CD4-positive, alpha-beta T cell treated with Interleukin-6 at 100 ng/mL for 8 hours (primary cell): ENCODE measurements at places on chromosomes 13 and 19.

- DNase-seq: no peak
These were observed 247.9 kb downstream of the KLF5 start for GRCh38 chr13:73306688-73307087.

GRCh38 chr13:94585543-94586101 is 10.3 kb downstream of the TGDS start:
- DNase-seq: no peak

DNA sequence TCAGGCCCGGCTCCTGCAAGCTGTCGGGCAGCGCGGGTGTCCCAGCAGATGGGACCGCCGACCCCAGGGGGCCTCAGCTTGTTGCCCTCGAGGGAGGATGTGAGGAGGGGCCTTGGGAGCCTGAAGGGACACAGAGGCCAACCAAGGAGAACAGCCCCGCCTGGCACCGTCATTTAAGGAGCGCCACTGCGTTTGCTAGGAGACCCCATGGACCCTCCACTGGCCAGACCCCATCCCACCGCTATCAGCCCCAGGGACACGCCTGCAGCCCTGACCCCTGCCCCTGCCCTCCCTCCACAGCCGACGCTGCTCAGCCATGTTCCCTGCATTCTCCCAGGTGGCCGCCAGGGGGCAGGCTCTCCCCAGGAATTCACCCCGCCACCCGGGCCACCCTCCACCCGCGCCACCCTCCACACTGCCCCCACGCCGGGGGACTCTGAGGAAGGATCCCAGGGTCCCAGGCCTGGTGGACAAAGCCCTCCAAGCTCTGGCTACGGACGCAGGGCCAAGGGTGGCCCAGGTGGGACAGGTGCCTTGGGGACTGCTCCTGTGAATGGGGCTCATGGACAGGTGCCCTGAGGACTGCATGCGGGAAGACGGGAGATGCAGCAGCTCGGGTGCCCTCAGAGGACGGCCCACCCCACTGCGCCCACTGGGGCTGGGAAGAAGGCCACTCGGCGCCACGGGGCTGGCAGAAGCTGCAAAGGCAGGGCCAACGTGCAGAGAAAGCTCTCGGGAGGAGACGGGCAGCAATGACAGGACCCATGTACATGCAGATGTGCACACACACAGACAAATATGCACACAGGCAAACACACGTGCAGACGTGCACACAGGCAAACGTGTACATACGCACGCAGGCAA is 34.4 kb downstream of the PIP5K1C start:
- DNase-seq: peak; percentile 65

- no peak for DNase-seq
These were observed 123.8 kb downstream of the SIPA1L3 start for GRCh38 chr19:38030686-38031422.

GRCh38 chr19:56367829-56368711 is 25.3 kb downstream of the ZNF582 start:
- peak; percentile 73 for DNase-seq

DNA sequence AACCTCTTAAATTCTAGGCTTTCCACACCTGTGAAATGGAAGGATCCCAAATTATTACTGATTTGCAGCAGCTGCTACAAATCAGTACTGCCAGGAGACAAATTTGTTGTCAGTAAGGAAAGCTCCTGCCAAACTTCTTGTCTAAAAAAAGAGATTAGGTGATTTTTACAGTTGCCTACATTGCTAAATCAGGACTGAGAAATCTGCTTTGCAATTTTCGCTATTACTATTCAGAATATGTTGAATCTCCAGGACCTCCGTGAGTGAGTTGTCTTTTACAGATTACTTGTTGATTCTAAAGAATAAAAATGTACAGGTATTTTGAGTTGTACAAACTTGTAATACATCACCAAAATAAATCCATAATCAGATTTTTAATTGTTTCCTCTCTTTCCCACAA is 1815.9 kb downstream of the PCDH9 start:
- DNase-seq: no peak

GRCh38 chr13:97435323-97435722 is 1.4 kb downstream of the RAP2A start:
- DNase-seq: no peak

DNA sequence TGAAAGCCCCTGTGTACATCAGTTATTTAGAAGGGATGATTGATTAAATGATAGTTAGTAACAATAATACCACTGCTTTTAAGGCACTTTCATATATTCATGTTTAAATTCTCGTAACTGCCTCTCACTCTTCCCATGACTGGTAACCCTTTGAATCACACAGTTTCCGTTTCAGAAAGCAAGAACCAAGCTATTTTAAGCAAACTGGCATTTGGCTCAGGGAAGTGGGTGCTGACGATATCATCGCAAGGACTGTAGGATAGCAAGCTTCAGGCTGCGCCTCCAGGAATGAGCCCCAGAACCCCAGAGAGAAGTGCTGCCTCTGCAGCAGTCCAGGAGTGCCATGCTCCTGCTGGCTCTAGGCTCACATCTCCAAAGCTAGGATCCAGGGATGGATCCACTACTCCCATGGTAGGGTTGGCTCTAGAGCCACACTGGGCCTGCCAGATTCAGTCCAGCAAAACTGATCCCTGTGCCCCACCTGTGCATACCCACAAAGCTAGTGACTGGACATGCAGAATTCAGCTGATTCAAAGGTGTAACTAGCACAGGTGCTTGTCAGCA is 313.5 kb downstream of the SLC7A1 start:
- no peak for DNase-seq

- DNase-seq: no peak
These were observed 120.4 kb upstream of the CLDN10 start for GRCh38 chr13:95432141-95432540.

GRCh38 chr13:109314101-109314500 is 472.3 kb downstream of the IRS2 start:
- no peak for DNase-seq

DNA sequence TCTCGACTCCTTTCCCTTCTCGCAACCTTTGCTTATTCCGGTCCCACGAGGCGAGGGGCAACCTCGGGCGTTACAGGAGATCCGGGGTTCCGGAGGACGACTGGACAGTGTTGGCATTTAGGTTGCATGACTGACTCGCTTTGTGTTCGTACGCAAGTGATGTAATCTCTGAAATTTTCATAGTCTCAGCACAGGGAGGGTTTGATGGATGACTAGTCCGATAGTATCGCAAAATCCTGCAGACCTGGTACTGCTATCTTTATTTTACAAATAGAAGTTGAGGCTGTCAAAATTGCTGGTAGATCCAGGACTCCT is 342 bp downstream of the DDX49 start:
- no peak for DNase-seq

GRCh38 chr19:50003254-50003788 is 21.9 kb downstream of the VRK3 start:
- DNase-seq: no peak

GRCh38 chr13:45205124-45205523 is 4.3 kb upstream of the KCTD4 start:
- no peak for DNase-seq

DNA sequence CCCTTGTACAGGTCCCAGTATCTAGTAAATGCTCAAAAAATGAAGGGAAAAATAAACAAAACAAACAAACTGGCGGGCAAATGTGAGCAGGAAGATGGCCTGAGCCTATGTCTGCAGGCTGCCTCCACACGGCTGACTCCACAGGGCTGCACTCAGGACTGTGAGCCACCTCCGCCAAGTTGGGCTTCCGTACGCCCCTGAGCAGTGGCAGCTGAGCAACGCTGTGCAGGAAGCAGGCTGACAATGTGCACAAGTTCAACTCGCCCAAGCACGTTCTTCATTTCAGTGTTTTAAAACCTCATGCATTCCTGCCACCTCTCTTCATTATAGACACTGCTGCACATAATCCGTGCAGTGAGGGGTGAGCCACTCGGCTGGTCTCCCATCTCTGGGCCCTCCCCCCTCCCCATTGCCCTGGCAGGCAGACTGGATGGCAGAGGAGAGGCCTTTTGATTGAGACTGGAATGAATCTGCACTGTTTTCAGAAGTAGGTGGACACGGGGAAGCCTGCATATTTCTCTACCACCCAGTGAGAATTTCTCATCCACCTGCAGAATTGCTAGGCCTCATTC is 915.3 kb downstream of the UQCRFS1 start:
- no peak for DNase-seq

DNA sequence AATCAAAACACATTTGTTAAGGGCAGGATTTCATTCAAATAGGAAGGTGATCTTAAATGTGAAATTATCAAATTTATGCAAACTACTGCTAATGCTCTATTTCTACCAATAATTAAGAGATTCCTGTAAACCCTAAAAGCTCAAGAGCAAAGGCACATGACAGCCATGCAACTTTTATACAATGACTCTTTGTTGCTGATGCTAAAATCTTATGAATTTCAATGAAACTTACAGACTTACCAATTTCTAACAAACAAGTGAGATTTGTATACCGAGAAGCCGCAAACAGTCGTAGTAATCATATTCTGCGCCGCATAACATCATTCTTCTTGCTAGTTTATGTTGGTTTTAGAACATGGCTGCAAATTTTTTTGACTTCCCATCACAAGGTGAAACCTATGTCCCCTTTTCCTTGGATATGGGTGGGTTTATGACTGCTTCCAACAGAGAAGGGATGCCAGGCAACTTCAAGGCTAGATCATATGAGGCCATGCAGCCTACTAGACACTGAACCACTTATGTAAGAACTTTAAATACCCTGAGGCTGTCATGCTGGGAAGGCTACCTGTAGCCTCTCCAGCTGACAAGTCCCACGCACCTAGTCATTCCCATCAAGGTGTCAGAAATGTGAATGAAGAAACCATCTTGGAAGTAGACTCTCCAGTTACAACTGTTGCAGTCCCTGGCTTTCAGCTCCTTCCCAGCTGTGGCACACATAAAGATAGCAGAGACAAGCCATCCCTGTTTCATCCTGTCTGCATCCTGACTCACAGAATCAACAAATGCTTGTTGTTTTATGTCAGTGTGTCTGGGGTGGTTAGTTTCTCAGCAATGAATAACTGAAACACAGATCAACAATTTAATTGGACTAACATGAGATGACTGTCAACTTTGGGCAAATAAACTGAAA is 42.0 kb downstream of the LNX2 start:
- DNase-seq: no peak

DNA sequence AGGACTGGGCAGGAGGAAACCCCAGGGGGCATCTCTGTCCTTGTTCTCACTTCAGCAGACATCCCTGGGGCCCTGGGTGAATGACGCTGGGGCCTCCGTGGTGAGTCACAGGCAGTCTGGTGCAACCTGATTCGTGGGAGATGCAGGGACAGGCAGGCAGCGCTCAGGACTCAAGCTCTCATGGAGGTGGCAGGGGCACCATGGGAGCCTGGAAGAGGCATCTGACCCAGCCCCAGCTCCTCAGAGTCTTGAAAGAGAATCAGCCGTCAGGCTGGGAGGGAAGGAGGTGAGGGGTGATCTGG is 14.0 kb upstream of the PTOV1 start:
- no peak for DNase-seq

DNA sequence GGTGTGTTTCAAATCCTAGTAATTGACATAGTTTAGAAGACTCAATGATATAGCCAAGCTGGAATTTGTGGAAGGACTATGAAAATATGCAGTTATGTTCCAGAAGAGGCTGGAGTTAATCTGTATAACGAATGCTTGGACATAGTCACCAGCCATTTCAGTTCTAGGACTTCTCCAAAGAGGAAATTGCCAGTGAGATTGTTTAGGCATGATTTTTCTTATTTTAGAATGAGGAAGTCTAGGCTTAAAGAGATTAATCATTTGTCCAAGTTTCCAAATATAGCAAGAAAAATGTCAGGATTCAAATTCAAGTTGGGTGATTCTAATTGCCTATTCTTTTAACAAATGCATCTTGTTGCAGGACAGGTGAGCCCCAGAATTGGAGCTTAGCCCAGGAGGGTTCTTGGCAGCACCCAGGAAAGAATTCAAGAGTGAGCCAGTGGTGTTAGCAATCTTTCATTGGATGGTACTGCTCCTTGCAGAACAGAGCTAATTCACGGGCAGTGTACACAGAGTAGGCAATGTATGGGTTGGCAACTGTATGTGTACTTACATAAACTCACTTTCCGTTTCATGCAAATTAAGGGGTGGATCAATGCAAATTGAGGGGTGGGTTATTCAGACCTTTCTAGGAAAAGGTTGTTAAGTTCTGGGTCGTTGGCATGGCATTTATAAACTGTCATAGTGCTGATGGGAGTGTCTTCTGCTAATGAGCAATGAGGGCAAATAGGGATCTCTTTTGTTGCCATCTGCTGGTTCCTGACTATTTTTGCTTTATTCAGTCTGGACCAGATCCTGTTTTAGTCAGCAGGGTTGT is 763.1 kb upstream of the SLITRK1 start:
- no peak for DNase-seq

DNA sequence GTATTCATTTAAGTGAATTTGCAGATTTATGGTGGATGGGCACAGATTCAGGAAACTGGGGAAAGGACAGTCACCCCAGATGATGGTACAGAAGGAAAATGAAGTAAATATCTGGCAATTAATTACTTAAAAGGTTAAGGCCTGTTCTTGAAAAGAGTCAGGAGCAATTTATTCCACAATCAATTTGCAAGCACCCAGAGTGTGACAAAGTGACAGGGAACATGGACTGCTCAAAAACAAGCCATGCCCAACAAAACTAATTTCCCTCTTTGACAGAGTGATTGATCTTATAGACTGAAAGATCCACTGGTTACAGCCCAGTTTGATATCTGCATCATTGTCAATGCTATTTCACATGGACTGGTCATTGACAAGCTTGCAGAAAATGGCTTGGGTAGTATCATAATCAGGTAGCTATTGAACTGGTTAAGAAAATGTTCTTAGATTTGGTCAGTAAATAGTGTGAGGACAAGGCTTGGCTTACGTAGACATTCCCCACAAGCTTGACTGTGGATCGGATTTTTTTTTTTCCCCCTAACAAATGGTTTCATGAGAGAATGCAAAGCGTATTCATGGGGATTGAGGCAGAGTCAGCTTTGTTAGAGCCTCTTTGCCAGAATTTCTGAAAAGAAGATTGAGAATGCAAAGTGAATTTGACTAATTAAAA is 584.6 kb downstream of the GPC6 start:
- no peak for DNase-seq

- DNase-seq: no peak
These were observed 50.8 kb upstream of the RFC3 start for GRCh38 chr13:33767140-33767539.

DNA sequence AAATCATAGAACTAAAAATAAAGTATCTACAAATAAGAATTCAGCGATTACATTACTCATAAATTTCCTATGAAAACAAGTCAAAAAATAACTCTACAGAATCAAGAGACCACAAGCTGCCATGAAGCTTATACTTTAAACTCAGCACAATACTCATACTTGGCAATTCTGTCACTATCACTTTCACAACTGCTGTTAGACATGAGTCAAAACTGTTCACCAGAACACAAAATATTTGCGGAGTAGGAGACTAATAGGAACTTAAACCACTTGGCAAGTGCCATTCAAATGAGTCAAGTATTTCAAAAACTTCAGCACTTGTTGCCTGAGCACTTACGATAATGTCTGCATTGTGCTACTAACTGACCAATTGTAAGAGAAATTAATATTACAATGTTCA is 387.8 kb upstream of the GPC6 start:
- no peak for DNase-seq

DNA sequence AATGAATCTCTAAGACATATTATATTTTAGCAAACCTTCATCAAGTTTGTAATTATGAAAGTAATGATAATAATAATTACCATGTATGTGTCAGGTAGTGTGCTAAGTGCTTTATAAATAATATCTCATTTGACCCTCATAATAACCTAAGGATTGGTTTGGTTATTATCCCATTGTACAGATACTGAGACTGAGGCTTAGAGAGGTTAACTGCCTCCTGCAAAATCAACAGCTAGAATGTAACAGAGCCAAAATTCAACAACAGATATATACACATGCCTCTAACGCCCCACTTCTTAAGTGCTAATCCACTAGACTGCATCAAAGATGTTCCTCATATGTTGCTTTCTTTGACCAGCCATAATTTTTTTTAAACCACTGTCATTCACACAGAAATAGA is 140.8 kb downstream of the ZAR1L start:
- DNase-seq: no peak
